ENCODE measurements at places on chromosomes 11 and 22.

DNA sequence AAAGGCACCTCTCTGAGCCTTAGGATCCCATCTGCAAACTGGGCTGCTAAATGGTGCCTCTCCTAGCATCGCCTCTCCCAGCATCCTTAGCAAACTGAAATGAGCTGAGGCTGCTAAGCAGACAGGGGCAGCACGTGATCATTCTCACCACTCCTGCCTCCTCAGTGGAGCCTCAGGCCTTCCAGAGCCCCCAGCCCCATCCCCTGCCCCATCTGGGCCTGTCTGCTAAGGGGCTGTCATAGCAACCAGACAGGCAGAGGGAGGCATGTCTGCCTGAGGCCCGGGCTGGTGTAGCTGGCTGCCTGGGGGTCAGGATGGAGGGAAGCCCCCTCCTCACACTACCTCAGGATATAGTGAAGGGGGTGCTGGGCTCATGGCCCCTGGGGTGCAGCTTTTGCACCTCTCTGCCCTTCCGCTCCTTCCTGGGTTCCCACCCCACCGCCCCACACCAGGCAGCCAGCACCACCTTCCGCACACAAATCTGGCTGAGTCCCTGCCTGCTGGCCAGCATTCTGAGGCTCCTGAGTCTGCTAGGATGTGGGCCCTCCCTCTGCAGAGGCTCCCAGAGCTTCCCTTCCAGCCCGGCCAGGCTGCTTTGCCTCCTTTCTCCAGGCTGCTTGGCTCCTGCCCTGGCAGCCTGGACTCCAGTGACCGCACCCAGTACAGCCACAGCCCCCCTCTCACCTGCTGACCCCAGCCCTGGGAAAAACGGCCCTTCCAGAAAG lies 47.5 kb upstream of the TTLL12 start:
- DNase-seq: no peak

DNA sequence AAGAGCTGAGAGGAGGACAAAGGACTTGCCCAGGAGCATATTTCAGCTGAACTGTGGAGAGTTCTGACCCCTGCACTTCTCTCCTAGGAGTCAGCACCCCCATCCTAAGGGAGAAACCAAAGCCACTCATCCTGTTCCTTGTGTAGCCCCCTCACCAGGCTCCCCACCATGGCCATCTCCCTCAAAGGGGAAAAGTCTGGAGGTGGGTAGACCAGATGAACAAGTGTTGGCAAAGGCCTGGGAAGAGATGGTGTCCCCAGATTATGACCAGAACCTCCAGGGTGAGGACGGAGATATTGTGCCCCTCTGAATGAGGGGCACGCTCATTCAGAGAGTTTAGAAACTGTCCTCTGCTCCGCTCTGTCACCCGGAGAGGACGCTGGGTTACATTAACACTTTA lies 880.0 kb downstream of the BRD1 start:
- no peak for DNase-seq

GRCh38 chr11:116472651-116473050 lies 300.1 kb downstream of the BUD13 start:
- DNase-seq: no peak

- no peak for DNase-seq
These were observed 14.7 kb downstream of the MGAT3 start for GRCh38 chr22:39471381-39472141.

GRCh38 chr11:62632492-62632891 lies 10.7 kb upstream of the B3GAT3 start:
- no peak for DNase-seq

- DNase-seq: no peak
These were observed 3.3 kb upstream of the LIN7C start for GRCh38 chr11:27509908-27510307.

DNA sequence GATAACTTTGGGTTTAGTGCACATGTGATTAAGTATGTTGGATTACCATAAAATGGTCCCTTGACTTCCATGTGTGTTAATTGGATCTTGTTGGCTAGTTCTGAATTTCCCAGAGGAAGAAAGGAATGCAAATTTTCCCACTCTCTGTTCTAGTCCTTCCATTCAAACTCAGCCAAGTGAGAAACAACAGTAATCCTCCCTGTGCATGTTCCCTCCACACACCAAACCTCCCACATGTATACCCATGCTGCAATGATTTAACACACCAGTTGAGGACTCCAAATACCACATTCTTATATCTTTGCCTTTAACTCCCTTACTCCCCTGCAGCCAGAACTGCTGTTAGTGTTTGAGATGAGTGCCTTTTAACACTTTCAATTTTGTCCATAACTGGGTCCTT lies 1158.9 kb downstream of the DLG2 start:
- DNase-seq: no peak

DNA sequence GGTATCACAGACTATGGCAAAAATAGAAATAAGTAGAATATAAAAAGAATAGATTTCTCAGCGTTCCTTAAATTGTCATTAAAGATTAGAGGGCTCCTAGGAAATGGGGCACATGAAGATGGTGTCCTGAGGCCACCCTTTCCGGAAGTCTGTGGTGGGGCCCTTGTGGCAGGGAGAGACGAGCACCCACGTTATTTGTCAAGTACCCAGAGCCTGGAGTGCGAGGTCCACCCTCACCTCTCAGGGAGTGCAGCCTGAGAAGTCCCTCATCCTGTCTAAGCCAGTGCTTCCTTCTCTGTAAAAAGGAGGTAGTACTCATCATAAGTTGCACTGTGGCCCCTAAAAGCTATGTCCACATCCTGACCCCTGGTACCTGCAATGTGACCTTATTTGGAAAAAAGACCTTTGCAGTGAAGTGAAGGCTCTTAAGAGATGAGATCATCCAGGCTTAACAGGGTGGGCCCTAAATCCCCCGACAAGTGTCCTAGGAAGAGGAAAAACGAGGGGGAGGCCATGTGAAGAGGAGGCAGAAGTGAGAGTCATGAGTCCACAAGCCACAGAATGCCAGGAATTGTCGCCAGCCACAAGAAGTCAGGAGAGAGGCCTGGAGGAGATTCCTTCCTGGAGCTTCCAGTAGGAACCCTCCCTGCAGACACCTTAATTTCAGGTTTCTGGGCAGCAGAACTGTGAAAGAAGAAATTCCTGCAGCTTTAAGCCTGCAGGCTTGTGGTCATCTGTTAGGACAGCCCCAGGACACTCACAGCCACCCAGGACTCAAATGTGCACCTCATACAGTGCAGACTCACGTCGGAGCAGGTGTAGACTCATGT lies 76.8 kb upstream of the CCND1 start:
- no peak for DNase-seq

GRCh38 chr11:115965767-115966504 lies 461.7 kb upstream of the CADM1 start:
- no peak for DNase-seq

DNA sequence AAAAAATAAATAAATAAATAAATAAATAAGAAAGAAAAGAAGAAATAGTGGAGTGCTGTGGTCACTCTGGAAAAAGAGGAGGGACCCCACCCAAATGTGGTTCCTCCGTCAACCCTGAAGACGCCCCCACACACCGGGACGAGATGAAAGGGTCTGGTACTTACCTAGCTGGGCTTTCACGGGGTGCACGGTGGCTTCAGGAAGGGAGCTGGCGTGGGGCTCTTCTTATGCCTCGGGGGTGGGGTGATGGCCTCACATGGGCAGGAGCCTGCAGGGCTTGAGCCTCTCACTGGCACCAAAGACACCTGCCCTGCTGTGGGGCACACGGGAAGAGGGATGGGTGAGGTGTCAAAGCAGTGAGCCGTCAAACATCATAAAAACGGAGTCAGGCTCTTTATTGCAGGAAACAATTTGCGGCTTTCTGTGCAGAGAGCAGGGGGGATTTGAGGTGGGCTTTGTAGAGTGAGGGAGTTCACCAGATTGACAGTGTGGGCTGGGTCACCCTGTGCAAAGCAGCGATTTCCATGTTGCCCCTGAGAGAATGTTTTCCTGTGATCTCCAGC lies 28.0 kb upstream of the KRTAP5-6 start:
- DNase-seq: no peak

DNA sequence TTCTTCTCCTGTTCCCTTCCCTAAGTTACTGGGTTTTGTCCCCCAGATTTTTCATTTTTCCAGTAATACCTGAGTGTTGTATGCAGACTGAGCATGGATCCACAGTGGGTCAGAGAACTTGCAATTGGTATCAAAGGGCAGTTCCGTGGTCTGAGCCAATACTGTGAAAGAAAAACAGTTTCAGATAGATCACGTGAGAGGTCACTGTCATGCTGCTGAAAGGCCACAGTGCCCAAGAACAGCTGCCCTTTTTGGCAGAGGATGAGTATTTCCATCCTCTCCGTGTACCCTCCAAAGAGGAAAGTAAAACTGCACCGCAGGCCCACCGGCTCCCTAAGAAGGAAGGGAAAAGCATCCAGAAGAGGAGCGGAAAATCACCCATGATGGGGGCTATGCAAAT lies 73.0 kb upstream of the TBCEL start:
- no peak for DNase-seq

- DNase-seq: no peak
These were observed at the start of gene CASP4 for GRCh38 chr11:104968355-104968855. TSS of gene CASP4 (minus strand) at chr11:104968574. CDS start at chr11:104968525, 49 bp downstream.

DNA sequence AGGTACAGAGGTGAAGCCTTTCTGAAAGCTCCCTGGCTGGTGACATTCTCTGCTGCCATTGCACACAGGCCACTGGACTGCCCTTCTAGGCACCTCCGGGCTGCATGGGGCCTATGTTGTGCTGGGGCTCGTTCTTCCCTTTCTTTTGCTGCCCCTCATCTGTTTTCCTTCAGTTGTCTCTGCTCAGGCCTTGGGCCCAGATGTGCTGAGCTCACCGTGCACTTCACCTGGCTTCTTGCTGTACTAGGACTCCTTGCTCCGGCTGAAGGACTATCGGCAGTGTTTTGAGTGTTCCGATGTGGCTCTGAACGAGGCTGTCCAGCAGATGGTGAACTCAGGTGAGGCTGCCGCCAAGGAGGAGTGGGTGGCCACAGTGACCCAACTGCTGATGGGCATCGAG lies 59.4 kb downstream of the CABIN1 start:
- no peak for DNase-seq

DNA sequence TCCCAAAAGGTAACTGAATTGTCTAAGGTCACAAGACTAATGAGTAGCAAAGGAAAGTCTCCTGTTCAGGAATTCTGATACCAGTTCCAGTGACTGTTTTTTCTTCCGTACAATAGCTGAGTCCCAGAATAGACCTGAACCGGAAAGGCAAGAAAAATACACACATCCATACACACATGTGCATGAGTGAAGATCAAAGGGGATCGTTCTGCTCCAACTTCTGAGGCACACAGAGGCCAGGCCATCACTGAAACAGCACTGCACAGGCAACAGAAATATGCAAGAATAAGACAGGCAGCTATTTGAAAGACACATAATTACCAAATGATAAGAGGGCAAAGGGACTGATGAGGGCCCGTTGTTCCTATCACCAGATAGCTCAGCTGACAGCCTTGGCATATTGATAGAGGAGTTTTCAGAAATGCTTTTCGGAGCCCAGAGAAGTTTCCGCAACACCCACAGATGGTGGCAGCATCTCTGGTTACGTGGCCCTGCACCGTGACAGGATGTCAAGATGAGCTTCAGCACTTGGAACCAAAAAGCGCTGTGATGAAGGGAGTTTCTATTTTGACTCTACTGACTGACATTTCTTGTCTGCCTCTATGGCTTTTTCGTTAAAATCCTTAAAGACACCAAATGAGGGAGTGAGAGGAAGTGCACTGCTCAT lies 280.6 kb downstream of the LARGE1 start:
- no peak for DNase-seq

- no peak for DNase-seq
These were observed 411 bp upstream of the KIRREL3 start for GRCh38 chr11:127000981-127001380.

DNA sequence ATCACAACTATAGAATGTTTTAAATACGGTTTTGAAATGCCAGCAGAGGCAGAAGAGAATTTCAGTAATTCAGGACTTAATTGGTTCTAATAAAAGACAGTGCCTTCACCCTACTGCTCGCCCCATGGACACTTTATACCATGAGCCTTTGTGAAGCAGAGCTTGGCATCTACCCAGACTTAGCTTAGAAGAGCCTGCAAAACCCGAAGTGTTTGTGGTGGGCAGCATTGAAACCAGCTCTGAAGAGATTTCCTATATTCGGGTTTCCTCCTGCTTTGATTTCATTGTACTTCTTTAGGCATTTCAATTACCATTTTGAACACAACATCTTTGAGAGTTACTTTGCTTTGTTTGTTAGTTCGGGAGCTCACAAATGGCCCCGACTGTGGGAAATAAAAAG lies 185.1 kb upstream of the MTNR1B start:
- no peak for DNase-seq

DNA sequence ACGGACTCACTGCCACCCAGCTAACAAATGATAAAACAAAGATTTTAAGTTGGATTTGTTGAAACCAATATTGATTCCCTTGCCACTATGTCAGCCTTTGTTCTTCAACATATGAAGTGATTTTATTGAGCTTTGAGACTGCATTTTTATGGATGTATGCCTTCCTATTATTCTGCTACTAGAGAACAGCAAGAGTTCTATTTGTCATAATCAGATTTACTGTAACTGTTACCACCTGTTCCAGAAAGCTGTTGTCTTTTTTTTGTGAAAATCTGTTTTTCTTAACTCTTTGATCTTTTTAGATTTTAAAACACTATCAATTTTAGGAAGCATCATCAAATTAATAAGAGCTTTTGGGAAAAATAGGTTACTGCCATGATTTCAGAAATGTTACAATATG lies 114.4 kb downstream of the MUC15 start:
- no peak for DNase-seq

GRCh38 chr11:70434813-70435278 lies 36.5 kb downstream of the CTTN start:
- no peak for DNase-seq

GRCh38 chr11:125275905-125276618 lies 111.5 kb downstream of the PKNOX2 start:
- no peak for DNase-seq

Data from NCI-H1930 (cell line).